ENCODE measurements at places on chromosomes 1 and 21.

DNA sequence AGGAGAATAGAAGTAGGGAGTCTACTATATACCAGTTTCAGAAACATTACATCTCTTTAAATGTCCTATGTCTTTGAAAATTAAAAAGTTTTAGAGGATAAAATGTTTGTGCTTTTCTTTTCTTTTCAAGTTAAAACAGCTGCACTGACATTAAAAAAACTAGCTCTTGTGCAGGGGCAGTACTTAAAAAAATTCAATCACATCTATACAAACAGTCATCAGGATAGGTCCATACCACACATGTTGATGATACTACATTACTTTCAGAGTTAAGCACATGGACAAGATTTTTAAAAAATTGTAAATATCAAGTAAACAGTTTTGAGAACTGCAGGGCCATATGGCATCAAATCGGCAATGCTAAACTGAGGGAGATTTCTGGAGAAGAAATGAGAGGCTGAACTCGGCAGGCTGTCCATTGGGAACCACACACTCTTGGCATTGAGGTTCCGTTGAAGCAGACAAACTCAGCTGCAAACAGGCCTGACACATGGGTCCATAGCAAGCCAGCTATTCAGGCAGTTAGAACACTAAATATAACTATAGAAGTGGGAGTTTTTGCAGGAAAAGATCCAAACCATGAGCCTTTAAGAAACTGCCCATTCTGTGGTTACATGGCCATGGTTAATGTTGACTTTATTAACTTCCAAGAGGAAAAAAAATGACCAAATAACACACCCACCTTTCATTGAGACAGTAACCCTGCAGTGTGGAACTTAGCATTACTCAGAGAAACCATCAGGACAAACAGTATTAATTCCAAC is 84.5 kb upstream of the BCL10 start:
- no peak for DNase-seq

DNA sequence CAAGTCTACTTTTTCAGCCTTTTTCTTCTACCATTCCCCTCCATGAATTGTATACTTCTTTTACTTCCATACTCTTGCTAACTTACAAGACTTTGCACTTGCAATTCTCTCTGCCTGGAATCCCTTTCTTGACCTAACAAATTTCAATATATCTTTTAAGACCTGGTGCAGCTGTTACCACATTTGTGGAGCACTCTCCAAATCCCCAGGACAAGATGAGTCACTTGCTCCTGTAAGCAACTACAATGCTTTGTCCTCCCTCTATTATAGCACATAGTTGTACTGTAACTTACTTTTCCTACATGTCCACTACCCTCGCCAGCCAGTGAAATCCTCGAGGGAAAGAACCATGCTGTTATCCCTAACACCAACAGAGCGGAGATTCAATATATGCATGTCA is 43.1 kb downstream of the WARS2 start:
- DNase-seq, result no peak

DNA sequence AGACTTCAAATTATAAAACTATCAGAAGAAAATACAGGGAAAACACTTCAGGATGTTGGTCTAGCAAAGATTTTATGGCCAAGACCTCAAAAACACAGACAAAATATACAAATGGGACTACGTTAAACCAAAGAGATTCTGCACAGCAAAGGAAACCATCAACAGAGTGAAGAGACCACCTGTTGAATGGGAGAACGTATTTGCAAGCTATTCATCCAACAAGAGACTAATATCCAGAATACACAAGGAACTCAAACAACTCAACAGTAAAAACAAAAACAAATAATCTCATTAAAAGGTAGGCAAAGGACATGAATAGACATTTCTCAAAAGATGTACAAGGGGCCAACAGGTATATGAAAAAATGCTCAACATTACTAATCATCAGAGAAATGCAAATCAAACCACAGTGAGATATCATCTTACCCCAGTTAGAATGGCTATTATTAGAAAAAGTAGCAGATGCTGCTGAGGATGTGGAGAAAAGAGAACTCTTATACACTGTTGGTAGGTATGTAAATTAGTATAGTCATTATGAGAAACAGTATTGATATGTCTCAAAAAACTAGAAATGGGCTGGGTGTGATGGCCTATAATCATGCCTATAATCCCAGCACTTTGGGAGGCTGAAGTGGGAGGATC is 112.6 kb downstream of the LRIG2 start:
- DNase-seq, result no peak

DNA sequence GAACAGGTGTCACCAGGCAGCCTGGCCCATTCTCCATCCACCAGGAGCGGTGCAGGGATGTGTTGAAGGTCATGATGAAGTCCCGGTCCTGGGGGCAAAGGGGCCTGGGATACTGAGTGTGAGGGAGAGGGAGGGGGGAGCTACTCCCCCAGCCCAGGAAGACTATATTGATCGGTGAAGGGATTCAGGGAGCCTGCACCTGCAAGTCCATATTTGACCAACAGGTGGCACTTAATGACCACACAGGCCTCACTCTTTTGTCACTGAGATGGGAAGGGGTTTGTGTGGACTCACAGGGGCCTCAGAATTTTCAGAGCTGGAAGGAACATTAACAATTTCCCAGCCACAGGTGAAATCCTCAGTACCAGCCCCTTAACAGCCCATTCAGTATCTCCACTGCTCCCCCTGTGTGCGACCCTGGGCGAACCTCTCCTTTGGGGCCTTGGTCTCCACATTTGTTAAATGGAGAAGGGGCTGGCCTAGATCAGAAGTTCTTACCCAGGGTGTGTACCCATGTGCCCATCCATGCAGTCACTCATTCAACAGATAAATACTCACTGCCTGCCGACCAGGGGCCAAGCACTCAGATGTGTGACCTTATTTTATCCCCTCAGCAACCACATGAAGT is 55.6 kb downstream of the NKAIN1 start:
- DNase-seq, result peak; percentile 20

- DNase-seq, result no peak
Measured at GRCh38 chr1:67440339-67440738, 10.1 kb upstream of the SERBP1 start.

DNA sequence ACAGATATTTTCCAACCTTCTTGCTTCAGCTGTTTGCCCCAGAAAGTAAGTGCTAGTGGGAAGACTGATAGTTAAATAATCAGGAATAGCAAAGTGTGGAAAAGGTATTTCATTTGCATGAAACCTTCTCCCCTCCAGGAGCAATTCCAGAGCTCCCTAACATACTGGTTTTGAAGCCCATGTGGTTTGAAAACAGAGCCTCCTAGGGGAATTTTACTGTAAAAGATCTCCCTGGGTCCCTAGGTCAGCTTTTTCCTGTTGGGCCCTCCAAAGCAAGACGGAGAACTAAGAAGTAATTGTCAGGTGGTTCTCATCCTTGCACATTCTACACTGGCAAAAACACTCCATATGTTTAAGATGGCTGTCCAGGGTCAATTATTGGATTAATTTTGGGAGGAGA is 218.7 kb upstream of the FOXD3 start:
- no peak for DNase-seq

DNA sequence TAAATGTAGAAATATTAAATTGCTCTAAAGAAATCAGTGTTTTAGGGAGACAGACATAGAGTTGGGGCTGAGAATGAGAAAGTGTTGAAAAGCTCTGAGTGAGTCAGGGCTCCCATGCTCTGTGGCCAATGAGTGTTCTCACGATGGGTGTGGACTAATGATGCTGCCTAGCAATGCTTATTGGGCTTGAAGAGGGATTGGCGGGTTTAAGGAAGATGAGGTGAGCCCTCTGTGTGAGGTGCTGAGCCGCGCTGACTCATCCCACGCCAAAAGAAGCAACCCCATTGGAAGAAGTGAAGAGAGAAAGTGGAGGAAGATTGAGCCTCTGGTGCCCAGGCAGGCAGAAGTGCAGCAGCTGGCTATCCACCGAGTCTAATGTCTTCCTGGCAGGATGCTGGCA is 65.1 kb upstream of the DPT start:
- DNase-seq, result no peak

- no peak for DNase-seq
Measured at GRCh38 chr1:58829866-58830265, 46.0 kb upstream of the JUN start.

GRCh38 chr1:56404561-56405030 is 174.8 kb downstream of the PLPP3 start:
- no peak for DNase-seq

GRCh38 chr1:147762233-147763024 is 2.0 kb upstream of the GJA5 start:
- peak; percentile 7 for DNase-seq

DNA sequence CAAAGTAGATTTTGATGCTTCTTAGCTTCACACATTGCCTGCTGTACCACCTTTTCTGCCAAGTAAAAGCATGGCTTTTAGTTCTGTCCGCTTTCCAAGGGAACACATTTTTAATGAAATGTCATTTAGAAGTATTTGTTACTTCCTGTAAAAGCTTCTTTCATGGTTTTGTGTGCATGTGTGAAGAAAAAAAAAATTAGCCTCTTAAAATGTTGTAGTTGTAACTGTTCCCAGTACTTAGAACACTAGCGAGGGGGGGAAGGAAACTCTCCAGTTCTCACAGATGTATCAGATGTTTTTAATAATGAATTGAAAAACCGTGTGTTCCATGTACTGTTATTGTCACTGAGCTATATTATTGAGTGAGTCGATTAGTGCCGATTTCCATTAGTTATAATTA is 568.3 kb upstream of the ADGRL2 start:
- DNase-seq, result no peak

GRCh38 chr1:172494166-172494565 is 38.8 kb upstream of the SUCO start:
- no peak for DNase-seq

DNA sequence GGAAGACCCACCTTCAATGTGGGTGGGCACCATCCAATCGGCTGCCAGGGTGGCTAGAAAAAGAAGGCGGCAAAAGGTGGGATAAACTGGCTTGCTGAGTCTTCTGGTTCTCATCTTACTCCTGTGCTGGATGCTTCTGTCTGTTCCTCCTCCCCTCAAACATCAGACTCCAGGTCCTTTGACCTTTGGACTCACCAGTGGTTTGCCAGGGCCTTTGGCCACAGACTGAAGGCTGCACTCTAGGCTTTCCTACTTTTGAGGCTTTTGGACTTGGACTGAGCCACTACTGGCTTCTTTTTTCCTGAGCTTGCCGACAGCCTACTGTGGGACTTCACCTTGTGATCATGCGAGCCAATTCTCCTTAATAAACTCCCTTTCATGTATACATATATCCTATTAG is 55.9 kb downstream of the VCAM1 start:
- no peak for DNase-seq

GRCh38 chr1:223423641-223424233 is 30.5 kb downstream of the CCDC185 start:
- no peak for DNase-seq

- DNase-seq, result peak; percentile 74
Measured at GRCh38 chr1:156076609-156077429, 5.4 kb downstream of the MEX3A start.

GRCh38 chr1:153072806-153073726 is 1.7 kb upstream of the SPRR2B start:
- no peak for DNase-seq

GRCh38 chr1:204854286-204854685 is 16.4 kb upstream of the NFASC start:
- DNase-seq, result no peak

DNA sequence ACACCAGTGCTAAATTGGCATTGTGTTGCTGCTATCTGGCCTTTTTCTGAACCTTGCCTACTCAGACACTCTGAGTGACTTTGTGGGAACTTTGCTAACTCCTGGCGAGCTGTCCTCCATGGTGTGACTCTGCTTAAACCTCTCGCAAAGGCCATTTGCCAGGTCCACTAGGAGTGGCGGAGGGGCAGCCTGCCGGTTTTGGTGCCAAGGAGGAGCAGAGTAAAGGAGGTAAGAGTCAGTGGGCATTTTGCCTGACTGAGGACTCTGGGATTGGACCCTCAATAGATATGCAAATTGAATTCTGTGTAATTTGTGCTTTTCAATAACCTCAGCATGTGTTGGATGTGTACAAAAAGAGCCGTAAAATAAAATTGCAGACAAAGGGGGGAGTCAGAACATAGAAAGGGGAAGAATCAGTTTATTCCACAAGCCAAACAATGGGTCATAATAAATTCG is 386.6 kb upstream of the NFIA start:
- no peak for DNase-seq

DNA sequence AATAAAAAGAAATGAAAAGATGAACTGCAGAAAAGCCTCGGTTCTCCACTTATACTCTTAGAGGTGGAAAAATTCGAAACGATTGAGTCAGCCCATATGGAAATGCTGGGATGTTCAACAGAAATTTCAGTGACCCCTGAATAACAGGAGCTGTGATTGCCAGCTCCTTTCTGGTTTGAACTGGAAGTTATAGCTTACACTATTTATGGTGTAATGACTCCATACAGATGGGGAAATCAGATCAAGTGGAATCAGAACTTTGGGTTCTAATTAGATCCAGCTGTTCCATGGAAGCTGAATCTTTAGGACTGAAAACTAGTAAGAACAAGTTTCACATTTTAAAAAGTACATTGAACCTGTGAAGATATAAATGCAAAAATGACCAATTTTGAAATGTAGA is 569.3 kb upstream of the ZRANB2 start:
- no peak for DNase-seq

DNA sequence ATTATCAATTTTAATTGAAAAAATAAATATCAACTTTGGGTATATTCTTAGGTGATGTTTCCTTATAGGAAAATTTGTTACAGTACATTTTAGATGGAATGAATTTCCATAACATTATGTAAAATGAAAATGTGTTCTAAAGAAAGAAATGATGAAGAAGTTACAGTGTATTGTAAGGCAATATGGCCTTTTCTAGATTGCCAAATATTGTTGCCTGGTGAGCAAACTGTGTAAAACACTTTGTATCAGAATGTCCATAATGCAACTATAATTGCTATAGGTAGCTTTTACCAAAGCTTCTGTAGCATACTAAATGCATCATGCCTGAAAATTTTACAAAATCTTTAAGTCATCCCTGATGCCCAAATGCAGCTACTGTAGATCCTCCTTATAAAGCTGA is 285.0 kb downstream of the LRRC7 start:
- DNase-seq, result no peak

DNA sequence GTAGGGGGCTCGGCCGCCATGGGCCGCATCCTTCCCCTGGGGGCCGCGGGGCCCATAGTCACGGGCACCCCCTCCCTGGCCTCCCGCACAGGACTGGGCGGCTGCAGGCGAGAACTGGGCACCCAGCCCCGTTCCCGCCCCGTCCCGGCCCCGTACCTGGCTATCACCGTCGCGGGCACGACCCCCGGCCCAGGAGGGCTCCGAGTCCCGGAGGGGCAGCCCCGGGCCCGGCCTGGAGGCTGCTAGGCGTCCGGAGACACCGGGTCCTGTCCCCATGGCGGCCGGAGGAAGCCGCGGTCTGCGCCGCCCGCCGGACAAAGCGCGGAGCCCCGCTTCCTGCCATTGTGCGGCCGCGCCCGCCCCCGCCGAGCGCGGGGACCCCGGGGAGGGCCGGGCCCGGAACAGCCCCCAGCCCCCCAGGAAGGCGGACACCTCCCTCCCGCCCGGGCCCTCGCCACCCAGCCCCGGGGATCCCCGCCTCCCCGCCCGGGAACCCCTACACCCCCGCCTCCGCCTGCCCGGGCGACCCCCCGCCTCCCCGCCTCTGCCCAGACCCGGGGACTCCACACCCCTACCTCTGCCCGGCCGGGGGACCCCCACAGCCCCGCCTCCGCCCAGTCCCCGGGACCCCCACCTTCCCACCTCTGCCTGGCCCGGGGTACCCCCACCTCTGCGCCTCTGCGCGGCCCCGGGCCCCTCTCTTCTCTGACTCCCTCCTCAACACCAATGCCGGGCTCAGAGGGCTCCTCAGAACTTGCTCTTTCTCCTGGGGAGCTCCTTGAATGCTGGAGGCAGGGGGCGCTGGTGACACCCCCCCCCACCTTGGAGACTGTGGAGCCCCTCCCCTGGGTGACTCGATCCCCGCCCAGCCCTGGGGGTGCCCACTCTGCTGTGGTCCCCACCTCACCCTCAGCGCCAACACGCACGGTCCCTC is 6.0 kb downstream of the PLEKHG5 start:
- no peak for DNase-seq

All from large intestine (tissue), 12 donors.